ENCODE measurements at places on chromosomes 12 and 14.

DNA sequence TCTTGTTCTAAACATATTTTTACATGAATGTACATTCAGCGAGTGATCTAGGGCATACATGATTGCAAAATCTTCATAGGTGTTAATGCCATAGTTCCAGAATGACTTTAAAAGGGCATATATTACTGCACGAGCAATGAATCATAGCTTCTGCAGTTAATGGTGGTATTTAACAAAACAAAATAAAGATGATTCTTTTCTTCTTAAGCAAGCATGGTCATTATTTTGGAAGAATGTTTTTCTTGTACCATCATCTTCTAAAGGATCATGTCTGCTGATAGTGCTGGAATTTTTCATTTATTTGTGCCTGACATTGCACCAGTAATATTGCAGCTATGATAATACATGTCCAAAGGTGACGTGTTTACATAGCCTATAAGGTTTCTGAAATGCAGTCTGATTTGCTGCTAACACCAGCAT lies 388.6 kb downstream of the CCDC91 start:
- no peak for DNase-seq

GRCh38 chr14:102863381-102863780 lies 59.1 kb upstream of the AMN start:
- no peak for DNase-seq

DNA sequence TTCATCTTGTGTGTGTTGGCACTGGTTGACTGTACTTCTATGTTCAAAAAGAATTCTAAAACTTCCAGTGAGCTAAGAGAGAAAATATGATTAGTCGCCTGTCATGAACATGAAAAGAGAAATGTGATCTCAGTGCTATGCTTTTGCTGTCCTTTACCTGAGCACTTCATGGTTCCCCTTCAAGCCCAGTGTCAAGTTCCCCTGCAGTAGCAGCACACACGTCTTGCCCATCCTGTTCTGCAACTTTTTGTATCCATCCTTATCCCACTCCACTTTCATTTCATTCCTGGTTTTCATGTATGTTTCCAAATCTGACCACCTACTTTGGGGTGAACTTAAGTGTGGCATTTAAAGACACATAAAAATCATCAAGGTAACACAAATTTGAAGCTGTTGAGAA lies 848.0 kb upstream of the USP15 start:
- DNase-seq: no peak

DNA sequence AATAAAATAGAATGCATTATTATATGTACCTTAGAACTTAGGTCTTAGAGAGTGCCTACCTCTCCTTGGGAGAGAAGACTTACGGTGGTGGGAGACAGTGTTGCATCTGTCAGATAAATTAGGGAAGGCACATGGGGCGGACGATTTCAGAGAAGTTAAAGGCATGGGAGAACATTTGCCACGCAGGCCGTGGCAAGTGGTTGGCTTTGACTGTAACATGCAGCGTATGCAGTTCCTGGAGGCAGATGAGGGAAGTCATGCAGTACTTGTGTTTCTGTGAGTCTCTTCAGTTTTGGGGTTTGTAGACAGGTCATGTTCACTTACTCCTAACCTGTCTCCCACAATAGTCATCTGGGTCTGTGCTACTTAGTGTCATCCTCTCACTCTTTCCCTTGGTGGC lies 43.6 kb downstream of the ETV6 start:
- no peak for DNase-seq

GRCh38 chr14:104221636-104222369 lies 83.4 kb downstream of the KIF26A start:
- DNase-seq: no peak

Measured in stimulated activated CD8-positive, alpha-beta memory T cell treated with anti-CD3 and anti-CD28 coated beads, Interleukin-4, amount 100 ng/mL, for 4 hours (primary cell).